ENCODE measurements at places on chromosomes 16 and 17.
A peak's percentile ranks its signal among the peaks of the same experiment; 100 is the strongest.

DNA sequence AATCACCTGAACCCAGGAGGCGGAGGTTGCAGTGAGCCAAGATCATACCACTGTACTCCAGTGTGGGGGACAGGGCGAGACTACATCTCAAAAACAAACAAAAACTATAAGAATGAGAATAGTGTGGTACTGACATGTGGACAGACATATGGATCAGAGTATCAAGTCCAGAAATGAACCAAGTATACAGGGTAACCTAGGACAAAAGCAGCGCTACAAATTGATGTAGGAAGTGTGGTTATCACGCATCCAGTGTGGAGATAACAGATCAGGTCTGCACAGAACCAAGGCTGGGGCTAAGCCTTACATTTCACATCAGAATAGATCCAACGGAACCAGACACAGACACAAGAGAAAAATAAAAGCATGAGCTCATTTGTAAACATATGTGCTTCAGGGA is 23.0 kb upstream of the C16orf95 start:
- DNase-seq, result no peak

- DNase-seq, result no peak
These were observed 93.3 kb upstream of the NLRP1 start for GRCh38 chr17:5677620-5678019.

DNA sequence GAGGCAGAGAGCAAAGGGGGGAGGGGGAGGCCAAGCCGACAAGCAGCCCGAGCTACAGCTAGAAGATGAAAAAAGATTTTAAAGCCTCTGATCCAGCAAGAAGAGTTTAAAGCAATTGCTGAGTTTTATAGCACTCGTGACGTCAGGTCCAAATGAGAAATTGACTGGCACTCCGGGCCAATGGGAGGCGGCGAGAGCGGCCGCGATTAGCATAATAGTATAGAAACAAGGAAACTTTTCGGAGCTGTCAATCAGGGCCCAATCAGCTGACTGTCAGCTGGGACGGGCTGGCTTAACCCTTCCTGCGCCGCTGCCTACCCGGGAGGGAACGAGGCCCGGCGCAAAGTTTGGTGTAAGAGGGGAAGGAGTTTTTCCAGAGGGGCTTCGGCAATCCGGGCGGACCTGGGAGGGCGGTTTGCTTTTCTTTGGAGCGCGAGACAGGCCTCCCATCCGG is at the start of gene MAF:
Gene MAF, minus strand, starts transcription at position 100 of the 454 bp plus-strand sequence. CDS start 835 bp downstream, outside the sequence.
- peak; percentile 37 for DNase-seq

- DNase-seq, result no peak
These were observed 238.7 kb upstream of the ZFHX3 start for GRCh38 chr16:73286346-73287267.

- DNase-seq, result no peak
These were observed 4.1 kb downstream of the KRABD2 start for GRCh38 chr17:8372422-8372821.

DNA sequence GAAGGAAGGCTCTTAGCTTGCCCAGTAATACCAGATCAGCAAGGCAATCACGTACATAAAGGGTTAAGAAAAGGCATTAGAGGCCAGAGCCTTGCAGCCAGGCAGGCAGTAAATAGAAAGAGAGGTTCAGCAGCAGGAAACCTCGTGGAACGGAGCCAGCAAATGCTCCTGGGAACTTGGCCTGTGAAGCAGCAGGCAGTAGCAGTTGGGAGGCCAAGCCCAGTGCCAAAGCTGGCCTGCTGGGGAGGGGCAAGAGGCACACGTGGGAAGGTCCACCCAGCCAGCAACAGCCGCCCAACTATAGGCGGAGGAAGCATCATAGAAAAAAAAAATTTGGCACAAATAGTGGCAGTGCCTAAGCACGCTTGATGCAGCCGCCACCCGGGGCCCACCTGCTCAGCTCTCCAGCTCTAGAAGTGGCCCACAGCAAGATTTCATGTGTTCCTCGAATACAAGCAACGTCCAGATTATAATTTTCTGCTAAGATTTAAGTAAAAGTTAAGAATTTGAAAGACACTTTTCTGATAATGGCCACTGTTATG is 2339.5 kb downstream of the TP53TG3F start:
- DNase-seq, result no peak

DNA sequence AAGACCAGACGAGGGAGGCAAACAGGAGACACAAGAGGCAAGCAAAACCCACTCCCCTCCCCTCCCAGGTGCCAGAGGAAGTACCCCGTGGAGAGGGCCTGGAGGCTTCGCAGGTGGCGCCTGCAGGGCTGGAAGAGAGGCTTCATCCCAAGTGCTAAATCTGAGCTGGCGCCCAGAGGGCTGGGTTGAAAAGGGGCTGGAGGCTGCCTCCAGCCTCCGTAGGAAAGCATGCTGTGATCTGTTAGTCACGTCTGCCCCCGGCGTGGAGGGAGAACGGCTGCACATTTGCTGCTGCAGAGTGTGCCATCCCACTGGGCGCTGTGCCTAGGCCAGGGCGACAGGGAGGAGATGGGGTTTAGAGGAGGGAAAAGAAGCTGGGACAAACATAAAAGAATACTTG is 16.9 kb downstream of the RPH3AL start:
- DNase-seq, result no peak

- DNase-seq, result no peak
These were observed 11.5 kb downstream of the PRPF8 start for GRCh38 chr17:1673041-1673785.

- DNase-seq, result no peak
These were observed 6.6 kb downstream of the CAPN15 start for GRCh38 chr16:534135-534534.

DNA sequence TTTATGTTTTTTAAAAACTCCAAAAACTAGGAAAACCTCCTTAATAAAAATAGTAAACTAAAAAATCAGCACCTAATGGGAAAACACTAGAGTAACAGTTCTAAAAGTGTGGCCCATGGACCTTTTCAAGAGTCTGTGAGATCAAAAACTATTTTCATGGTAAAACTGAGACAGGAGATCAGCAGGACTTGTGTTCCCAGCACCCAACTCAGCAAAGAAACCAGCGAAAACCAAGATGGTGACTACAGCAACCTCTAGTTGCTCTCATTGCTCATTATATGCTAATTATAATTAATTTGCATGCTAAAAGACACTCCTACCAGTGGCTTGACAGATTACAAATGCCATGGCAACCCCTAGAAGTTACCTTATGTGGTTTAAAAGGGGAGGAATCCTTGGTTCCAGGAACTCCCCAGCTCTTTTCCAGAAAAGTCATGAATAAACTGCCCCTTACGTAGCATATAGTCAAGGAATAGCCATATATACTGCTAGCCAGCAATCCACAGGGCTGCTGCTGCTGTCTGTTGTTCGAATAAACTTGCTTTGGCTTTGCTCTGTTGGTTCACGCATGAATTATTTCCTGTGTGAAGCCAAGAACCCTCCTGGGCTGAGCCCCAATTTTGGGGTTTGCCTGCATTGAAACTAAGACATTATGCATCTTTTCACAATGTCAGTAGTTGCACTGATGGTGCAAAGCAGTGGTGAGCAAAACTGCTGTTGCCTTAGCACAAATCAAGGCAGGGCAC is 12.4 kb downstream of the CMTR2 start:
- DNase-seq, result no peak

DNA sequence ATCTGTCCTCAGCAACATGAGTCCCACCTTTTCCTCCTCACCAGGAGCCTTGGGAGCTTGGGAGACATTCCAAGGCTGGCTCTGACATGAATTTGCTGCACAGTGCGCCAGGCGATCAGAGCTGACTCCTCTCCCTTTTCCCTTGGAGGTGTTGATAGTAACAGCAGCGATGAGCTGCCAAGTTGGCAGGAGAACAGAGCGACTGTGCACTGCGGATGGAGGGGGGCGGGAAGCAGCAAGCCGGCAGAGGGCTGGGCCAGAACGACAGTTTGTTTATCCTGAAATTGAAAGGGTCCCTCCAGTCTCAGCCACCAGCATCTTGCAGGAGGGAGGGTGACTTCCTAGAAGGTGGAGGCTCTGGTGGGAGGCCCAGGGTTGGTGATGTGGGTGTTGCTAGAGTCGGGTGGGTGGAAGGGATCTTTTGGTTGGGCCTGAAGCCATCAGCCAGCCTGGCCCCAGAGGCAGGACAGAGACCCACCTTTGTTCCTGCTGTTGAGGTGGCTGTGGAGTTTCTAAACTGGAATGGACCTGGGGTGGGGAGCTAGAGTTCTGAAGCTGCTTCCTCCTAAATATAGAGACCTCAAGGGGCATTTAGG is 22.5 kb upstream of the DYNLL2 start:
- no peak for DNase-seq

DNA sequence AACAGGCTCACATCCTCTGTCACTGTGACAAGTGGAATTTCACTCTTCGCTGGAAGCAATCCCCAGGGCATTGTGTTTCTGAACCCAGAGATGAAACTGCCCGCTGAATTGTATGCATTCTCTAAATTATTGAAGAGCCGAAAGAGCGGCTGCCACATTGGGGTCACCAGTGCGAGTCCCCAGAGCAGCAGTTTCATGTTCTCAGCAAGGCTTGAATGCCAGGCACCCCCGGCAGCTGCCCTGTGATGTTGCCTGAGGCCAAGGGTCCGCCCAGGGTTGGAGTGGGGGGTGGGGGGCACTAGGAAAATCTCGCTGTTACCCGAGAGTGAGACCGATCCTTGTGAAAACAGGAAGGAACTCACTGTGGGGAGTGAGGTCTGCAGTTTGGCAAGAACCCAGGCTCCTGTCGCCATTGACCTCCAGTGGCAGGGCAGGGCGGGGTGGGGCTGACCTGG is 20.7 kb upstream of the BCAR1 start:
- no peak for DNase-seq

- DNase-seq, result no peak
These were observed at the start of gene TNFRSF17 for GRCh38 chr16:11964761-11965551. Gene TNFRSF17, plus strand, starts transcription at chr16:11965210. Its CDS starts 115 bp downstream, at chr16:11965325.

DNA sequence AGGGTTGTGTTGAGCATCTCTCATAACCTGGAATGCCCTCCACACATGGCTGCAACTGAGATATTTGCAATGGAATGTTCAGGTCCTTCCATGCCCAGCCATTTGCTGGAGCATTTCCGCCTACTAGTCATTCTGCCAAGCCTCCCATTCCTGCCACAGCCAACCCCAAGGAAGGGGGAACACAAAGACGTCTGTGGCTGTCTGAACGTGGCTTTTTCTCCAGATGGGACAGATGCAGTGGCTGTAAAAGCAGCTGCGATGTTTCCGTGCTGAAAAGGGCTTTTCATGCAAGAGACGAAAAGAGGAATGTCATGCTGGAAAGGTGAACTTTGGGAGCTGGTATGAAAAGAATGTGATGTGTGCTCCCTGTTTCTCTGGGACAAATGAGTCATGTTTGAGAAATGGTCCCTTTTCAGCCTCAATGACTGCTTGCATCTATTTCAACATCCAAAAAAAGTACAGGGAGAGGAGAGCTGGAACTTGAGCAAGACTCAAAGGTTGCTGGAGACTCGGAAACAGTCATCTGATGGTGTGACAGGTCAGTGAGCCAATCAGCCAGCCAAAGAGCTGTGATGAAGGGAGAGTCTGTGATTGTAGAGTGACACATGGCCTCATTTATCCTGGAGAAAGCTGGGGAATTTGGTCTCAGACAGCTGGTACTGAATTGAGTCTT is 208.9 kb downstream of the SHISA9 start:
- no peak for DNase-seq

DNA sequence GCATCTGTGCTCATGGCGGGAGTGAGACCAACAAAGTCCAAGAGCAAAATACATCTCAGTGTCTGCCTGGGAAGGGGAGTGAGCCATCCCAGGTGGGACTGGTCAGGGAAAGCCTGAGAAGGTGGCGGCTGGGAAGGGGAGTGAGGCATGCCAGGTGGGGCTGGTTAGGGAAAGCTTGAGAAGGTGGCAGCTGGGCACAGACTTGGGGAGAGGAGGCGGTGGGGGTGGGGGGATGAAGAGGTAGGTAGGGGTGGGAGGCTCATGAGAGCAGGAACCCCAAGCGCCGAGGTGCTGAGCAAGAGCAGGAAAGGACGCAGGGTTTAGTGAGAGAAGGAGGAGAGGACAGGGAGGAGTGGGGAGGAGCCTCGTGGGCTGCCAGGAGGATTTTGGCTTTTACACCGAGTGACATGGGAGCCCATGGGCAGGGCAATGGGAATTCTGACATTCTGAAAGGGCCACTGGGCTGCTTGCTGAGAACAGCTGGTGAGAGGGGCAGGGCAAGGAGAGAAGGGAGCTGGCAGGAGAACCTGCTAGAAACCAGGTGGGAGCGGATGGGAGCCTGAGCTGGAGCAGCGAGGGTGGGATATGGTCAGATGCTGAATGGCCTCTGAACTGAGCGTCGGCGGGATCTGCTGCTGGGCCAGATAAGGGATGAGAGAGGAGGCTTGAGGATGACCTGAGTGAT is 256.1 kb upstream of the RPL38 start:
- DNase-seq, result no peak

- DNase-seq, result no peak
These were observed 20.8 kb downstream of the ATP6V0D1 start for GRCh38 chr16:67460168-67460567.

DNA sequence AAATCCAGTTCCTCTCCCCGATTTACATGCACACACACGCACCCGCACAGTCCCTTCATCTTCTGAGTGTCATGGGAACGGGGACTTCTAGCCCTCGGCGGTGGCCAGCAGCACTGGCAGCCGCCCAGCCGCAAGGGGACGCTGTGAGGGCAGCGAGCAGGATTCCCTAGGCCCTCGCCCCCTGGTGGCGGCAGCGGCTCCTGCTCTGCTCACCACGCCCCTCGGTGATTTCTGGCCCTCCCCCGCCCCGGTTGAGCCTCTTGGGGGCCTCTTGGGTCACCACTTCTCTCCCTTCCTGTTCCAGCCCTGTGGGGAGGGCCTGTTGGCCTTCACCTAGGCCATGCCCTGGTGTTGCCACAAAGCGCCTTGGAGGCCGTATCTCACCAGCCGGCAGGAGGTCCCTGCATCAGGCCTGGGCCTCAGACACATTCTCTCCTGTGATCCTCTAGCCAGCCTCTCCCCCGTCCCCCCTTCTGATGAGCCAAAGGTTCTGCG is 75.2 kb upstream of the KSR1 start:
- no peak for DNase-seq

DNA sequence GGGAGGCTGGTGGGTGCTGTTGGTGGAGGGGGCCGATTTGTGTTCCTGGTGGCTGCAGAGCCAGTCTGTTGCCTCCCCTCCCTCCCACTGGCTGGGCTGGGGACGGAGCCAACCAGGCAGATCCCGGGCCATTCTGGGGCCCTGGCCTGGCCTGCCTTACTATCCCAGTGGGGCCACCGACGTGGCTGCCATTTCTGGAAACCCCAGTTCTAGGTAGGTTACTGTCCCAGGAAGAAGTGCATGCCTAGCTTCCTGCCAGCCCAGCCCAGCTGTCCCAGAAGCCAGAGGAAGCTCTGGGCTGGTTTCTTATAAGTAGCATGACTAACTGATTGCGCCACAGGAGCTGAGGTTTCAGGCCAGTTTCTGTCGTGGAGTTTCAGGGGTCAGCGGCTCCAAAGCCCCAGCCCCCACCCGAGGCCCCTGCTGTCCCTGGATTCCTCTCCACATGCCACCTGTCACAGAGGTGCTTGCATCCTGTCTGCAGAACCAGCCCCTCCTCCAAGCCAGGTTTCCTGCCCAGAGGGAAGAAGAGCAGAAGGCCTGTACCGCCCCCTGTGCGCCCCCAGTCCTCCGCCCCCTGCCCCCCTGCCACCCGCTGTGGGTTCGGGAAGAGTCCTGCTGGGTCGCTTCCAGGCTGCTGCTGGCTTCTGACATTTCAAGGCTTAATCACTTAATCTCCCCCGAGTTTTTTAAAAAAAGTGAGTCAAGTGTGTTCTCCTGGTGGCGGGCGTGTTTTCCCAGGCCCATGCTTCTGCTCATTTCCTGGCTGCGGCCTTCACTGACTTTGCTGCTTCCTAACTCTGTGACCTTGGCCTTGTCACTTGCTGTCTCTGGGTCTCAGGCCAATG is 13.2 kb downstream of the IL4R start:
- DNase-seq, result no peak
